ENCODE measurements at places on chromosomes 11 and 22. TPM values are rescaled to one million over a fixed set of nuclear protein-coding genes. Genes with fewer than 3 reads are reported as not detected.

The GDPD5 gene
- 14.5 TPM for total RNA-seq

The SUSD2 gene
- 0.31 TPM for total RNA-seq

The HEPHL1 gene
- not detected for total RNA-seq

The PANX3 gene
- not detected for total RNA-seq

The SELENOM gene
- 14.6 TPM for total RNA-seq

The APLP2 gene
- total RNA-seq: 316 TPM

The OR51B4 gene
- total RNA-seq: not detected

The LARGE1 gene
- 3.9 TPM for total RNA-seq

The KCNJ11 gene
- 0.10 TPM for total RNA-seq

The HIPK3 gene
- total RNA-seq: 112 TPM

The FAM227A gene
- not detected for total RNA-seq

The BDNF gene
- total RNA-seq: under 0.01 TPM

The LDHAL6A gene
- total RNA-seq: 0.10 TPM

The GRM5 gene
- total RNA-seq: not detected

The TSGA10IP gene
- 0.10 TPM for total RNA-seq

The CLCF1 gene
- total RNA-seq: 11.0 TPM

The CCDC116 gene
- total RNA-seq: not detected
